ENCODE measurements at places on chromosomes 1 and 21.

DNA sequence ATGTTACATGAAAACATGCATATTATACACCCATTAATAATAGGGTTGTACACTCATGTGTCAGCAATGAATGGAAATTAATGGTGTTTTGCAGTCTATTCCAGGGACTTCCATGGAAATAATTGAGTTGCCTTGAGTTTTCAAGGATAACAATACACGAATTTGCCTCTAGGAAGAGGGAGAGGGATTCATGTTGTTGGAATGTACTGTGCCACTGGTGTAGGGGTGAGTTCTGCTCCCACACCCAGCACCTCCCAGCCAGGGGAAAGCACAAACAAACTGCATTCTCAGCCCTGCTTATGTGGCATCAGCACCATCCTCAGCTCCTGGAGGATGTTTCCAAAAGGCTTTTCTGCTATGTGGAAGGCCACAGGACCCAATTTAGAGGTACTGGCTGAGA, 57.8 kb downstream of the BCAR3 start:
- DNase-seq: no peak

GRCh38 chr1:226422478-226422877, 14.6 kb upstream of the PARP1 start:
- DNase-seq: no peak

DNA sequence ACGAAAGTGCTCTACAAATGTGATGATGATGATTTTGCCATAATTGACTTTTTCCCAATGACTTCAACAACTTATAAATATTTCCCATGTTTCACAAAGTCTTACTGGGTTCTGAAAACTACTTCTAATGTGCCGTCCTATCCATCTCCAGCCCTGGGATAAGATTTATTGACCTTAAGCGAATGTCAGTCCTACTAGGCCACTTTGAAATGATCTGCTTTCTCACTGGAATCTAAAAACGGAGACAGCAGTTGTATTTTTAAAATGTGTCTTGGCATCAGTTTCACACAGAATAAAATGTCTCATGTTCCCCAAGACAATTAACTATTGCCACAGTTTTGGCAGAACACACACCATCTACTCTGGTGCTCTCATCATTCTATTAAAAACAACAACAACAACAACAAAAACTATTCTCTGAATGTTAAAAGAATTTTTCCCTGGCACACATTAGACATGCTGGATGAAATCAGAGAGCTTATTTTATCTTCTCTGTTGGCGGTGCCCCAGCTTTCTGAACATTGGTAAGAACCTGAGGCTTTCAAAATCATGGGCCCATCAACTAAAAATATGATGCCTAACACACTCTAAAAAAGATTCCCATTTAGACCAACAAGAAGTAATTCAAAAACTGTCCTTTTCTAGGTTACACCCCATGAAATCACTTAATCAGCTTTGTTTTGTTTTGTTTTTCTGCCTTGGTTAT, 23.1 kb upstream of the DNASE2B start:
- DNase-seq: no peak

DNA sequence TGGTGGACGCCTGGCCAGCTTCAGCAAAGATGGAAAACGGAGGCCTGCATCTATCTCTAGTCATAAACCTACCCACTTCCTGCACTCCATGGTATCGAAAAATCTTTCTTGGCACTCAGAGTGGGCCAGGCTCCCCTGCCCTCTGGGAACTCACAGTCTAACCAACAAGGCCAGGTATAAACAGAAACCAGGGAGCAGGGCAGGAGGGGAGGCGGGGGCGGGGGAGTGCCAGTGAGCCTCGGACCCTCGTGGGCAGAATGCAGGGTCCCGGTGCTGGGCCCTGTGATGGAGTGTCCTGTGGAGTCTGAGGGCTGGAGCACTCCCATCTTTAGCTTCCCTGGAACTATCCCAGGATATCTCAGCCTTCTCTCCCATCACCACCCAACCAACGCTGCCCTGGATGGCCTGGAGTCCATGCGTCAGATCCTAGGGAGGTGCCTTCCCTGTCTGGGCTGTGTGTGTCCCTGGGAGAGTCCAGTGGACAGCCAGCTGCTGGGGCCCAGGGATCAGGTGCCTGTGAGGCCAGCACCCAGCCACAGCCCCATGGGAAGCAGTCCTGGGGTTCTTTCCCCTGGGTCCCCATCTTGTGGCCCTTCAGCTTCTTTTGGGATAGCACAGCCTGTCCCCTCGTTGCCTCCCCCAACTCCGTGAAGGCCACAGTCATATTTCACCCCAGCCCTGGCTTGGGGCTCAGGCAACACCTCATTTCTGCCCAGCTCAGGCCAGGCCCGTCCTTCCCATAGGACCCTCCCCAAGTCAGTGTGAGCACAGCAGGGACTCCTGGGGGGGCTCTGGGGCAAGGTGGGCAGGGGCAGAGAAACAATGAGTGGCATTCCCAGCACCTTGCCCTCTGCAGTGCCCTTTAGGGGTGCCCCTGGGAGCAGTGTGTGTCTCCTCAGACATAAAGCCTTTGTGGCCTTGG, 1.1 kb upstream of the EPS8L3 start:
- no peak for DNase-seq

DNA sequence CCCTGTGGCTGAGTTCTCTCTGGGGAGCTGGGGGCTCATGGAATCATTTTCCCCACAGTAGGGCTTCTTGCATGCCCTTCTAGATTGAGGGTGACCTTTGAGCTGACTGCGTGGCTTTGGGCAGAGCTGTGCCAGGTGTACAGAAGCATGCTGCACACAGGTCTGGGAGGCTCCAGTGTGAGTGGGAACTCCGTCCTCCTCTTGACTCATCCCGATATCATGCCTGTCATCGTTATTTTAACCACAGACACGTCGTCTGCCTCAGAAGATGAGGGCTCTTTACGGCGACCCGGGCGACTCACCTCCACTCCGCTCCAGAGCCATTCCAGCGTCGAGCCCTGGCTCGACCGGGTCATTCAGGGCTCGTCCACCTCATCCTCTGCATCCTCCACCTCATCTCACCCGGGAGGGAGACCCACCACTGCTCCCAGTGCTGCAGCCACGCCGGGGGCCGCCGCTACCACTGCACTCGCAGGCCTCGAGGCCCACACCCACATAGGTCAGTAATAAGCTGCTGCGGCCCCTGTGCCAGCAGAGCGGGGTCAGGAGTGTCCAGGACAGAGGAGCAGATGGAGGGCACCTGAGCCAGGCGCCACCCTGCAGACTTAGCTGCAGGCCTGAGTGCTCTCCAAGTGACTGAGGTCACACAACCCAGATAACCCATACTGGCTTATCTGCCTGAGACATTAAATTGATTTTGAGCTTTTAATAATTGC, 39.8 kb downstream of the DIP2A start:
- no peak for DNase-seq

DNA sequence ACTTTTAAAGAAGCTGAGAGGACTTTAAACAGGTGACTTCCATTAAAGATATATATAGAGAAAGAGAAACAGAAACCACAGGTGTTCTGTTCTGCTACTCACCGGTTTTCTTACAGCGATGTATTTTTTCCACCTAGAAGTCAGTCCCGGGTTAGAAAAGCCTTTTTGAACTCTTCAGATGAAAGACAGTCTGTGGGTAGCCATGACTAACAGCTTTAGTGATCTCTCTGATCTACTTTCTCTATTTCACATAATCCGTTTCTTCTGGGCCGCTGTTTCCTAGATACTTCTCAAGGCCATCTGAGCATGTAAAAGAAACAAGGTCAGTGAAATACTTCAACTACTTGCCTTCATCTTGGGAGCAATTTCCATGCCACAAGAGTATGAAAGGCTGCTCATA, 25.1 kb downstream of the WDR64 start:
- DNase-seq: no peak

GRCh38 chr1:247440001-247440620, 17.8 kb downstream of the OR2B11 start:
- DNase-seq: no peak

DNA sequence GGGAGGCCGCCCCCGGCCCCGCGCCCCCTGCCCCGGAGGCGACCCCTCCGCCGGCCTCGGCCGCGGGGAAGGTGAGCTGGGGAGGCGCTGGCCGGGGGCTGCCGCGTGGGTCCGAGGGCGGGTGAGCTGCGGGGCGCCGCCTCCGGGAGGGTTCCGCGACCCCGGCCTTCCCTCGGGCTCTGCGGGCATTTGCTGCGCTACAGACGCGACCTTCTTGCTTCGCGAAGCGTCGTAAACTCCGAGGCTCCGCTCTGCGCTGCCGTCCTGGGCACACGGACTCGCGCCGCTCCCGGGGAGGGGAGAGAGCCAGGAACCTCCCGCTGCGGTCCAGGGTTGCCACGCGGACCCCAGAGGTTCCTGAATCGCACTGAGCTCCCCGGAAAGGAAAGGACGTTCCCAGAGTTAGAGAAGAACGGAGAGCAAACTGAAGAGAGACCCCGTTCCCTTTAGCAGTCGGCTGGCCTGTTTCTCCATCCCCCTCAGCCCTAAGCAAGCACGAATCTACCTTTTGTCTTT, 345 bp downstream of the SLX9 start:
- no peak for DNase-seq

DNA sequence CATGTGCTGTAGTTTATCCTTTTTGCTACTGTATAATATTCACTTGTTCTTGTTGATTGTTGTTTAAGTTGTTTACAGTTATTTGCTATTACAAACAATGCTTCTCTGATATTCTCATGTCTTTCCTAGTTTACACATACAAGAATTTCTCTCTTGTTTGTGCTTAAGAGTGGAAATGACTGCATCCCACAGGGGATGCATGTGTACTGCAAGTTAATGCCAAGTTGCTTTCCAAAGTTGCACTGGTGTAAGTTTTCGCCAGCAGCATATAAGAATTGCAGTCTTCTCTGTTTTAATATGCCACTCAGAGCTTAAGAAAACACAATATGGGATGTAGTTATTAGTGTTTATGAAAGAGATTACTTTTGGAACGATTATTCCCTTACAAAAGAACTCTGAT, 97.7 kb downstream of the NEK7 start:
- DNase-seq: no peak

DNA sequence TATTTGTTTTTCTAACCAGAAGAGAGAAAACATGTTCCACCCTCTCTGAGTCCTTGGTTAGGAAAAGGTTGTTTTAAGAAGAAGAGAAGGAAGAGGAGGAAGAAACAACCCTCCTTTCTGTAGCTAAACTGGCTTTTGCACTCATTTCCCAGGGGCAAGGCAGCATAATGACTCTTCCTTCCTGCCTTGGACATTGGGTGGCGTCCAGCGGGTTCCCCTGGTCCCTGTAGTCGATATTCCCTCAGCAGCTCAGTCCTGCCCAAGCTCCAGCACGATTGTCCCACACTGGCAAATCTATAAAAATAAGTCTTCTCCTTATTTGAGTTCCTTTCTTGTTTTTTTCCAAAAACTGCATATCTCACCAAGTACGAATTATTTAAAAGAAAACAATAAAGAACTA, 81.2 kb downstream of the TEX35 start:
- no peak for DNase-seq

- DNase-seq: no peak
Measured at GRCh38 chr1:47951026-47951425, 46.2 kb downstream of the TRABD2B start.

DNA sequence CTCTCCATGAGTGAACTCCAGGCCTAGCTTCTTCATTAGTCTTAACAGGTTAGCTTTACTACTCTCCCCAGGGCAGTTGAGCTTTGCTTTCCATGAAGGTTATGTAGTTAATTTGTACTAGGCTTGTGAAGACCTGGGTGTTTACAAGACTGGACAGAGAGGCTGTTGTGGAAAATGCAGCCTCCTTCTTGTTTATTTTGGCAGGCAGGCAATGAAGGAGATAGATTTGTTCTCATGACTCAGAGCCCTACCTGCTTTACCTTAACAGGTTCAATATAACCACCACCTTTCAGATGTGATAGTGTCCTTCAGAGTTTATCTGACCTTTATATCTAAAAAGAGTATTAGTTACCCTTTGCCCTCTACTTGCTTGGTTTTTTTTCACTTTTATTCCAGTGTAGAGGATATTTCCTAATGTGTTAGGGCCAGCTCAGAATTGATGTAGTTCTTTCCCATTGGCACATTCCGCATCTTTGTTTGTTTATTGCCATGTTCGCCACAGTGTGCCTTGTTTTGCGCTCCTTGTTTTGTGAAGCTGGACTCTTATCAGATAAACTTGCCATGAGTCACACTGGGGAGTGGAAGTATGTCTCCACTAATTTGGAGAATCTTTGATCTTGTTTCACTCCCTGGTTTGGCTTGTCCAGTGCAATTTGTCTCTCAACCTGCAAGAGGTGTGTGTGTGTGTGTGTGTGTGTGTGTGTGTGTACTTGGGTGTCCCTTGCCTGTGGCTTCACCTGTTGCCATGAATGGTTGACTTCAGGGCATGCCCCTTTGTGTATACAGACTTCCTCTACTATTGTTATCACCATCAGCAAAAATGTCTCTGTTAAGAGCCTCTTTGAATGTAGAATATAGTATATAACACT, 87.4 kb upstream of the MACF1 start:
- no peak for DNase-seq

DNA sequence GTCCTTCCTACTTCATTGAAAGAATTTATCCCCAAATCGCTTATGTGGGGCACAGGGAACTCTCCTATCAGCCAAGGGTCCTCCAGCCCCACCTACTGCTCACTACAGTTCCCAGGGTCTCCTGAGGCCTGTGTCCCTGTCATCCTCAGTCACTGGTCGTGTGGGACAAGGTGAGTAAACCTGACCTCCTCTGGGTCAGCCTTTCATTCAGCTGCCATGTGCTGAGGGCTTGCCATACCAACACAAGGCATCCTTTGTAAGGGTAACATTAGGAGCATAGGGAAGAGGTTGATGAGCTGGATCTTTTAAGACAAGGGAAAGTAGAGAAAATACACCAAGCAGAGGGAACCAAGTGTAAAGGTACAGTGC, 11.2 kb upstream of the SNAPIN start:
- DNase-seq: no peak

DNA sequence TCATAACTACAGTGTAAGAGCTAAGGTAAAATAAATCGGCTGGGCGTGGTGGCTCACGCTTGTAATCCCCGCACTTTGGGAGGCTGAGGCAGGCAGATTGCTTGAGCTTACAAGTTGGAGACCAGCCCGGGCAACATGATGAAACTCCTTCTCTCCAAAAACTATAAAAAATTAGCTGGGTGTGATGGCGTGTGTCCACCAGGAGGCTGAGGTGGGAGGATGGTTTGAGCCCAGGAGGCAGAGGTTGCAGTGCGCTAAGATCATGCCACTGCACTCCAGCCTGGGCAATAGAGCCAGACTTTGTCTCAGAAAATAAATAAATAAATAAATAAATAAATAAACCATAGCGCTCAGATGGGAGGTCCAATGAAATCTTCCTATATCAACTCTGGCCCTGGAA, 16.7 kb upstream of the FAM110D start:
- DNase-seq: no peak

- no peak for DNase-seq
Measured at GRCh38 chr1:56439610-56440264, 139.6 kb downstream of the PLPP3 start.

GRCh38 chr1:110475362-110476027, 24.5 kb downstream of the PROK1 start:
- DNase-seq: no peak

- no peak for DNase-seq
Measured at GRCh38 chr1:27779122-27779521, 6.1 kb downstream of the STX12 start.

- no peak for DNase-seq
Measured at GRCh38 chr1:224759681-224760091, 143.6 kb downstream of the CNIH3 start.

- DNase-seq: peak; percentile 52
Measured at GRCh38 chr1:228166170-228166936, 749 bp downstream of the IBA57 start.

- DNase-seq: no peak
Measured at GRCh38 chr21:28215214-28215954, 777.3 kb downstream of the LTN1 start.
